NCI-H2171 treated with DMSO at 0.1 percent for 48 hours (cell line): ENCODE measurements at places on chromosomes 6 and 20.

GRCh38 chr20:62816884-62817873 lies at the start of gene COL9A3:
TSS of gene COL9A3 (plus strand) at chr20:62817050. CDS start at chr20:62817065, 15 bp downstream.
- peak; percentile 53 for DNase-seq

DNA sequence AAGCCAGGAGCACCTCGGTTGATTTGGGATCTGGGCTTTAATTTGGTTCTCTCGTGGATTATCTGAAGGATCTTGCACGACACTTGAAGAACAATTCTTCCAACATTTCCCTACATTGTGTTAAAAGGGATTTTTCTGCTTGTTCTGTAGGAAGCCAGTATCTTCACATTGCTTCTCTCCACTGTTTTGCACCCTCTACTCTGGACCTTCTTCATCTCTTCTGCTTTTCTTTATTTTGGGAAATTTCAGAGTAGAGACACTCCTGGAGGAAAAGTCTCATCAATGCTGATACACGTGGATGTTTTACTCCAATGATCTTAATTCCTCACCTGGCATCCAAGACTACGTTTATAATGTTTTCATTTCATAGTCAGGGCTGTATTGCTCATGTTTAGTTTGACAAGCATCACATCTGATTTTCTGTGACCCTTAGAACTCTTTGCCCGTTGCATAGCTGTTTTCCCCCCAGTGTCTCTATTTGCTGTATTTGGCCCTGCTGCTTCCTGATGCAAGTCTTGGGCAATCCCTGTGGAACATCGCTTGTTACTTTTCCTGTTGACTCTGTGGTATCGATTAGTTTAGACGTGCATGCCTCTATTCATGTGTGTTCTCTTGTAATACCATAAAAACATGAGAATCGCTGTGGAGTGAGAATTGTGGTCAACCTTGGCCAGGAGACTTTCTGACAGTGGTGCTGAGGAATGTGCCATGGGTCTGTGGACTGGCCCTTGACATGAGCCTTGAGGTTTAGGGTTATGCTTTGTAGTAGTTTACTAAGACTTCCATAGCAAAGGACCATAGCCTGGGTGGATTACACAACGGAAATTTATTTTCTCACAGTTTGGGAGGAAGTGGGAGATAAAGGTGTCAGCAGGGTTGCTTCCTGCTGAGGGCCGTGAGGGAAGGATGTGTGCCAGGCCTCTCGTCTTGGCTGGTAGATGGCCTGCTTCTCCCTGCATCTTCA lies 12.5 kb downstream of the PLCB1 start:
- no peak for DNase-seq

- no peak for DNase-seq
Observed at GRCh38 chr6:31896856-31897611, 464 bp downstream of the EHMT2 start.

DNA sequence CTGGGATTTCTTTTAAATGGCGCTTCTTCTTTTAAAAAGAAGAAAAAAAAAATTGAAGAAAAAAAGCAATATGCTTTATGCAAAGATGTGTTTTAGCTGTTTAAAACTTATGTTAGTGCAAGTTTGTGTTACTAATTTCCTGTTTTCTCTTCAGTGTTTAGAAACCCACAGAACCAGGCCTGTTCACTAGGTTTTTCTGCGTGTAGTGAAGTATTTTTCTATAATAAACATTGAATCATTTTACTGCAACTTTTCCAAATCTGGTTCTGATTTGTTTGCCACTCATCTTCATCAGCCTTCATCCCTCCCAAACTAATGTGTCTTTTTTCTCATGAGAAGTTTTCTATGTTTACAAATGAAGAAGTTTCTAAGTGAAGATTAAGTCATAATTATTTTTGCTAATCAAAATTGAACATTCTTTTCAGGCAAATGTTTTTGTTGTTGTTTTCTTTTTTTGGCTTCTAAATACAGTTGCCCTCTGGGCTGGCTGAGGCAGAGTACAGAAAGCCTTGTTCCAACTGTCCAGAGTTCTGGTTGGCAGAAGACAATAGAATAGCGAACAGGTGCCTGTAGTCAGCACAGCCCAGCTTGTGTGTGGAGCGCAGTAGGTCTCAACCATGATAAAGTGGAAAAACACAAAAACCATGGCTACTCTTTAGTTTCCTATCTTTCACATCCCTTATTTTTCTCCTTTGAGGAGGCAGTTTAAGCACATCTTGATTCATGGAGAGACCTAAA lies 14.5 kb downstream of the ZNF76 start:
- no peak for DNase-seq

DNA sequence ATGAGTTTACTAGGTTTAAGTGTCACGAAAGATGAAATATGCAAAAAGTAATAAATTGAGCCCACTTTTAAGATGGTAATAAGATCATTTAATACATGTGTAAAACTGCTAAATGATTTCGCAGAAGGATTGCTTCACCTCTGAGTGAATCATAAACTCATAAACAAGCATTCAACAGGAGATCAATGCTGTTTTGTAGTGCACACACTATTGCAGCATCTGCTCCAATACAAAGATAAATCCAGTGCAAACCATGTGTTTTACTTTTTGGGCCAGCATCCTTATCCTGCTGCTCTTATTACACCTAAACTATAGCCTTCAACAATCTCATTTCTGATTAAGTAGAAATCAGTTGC lies 400.1 kb downstream of the NKAIN2 start:
- no peak for DNase-seq

DNA sequence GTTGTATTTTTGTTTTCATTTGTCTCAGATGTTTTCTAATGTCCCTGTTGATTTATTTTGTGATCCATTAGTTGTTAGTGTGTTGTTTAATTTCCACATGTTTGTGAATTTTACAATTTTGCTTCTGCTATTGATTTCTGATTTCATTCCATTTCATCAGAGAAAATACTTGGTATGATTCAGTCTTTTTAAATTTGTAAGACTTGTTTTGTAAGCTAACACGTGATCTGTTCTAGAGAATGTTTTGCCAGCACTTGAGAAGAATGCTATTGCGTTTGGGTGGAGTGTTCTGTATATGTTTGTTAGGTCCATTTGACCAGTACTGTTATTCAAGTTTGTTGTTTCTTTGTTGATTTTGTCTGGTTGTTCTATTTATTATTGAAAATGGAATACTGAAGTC lies 53.9 kb downstream of the KIZ start:
- DNase-seq = no peak

- peak; percentile 80 for DNase-seq
Observed at GRCh38 chr6:158168040-158168289, at the start of gene SERAC1. TSS of gene SERAC1 (minus strand) at chr6:158168262. CDS start at chr6:158158363, 9,899 bp downstream.

DNA sequence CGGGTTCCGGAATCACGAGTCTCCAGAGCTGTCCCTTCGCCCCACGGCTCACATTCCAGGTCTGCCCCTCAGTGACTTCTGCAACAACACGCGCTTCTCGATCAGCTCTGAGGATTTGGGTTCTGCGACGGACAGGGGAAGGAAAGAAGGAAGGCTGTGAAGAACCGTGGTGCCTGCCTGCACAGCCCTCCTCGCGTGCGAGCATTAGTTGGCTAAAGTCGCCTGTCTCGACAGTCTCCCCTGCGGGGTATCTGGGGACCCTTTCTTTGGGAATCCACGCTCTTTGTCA lies 23.1 kb downstream of the VPS52 start:
- DNase-seq = peak; percentile 71
